Astrocyte of the hippocampus (primary cell): ENCODE measurements at places on chromosomes 16 and 17.

DNA sequence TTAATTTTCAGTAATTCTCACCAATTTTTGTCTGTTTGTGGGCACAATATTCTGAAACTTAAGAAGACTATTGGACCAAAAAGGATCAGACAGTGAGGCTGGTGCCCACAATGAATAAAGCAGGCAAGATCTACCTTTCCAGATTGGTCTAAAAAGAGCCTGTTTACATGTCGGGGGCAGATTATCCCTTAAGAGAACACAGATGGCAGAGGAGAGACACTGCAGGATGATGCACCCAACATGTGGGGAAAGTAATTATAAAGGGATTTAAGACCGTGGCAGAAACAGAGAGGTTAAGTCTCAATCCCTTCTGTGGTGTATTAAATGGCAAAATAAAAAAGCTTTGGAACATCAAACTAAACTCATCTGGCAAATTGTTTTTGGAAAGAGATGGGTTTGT is 331.8 kb upstream of the CDH11 start:
- DNase-seq = no peak

- no peak for DNase-seq
Measured at GRCh38 chr16:9847146-9847545, 335.1 kb downstream of the GRIN2A start.

- no peak for DNase-seq
Measured at GRCh38 chr16:2298621-2299020, 30.7 kb upstream of the RNPS1 start.

DNA sequence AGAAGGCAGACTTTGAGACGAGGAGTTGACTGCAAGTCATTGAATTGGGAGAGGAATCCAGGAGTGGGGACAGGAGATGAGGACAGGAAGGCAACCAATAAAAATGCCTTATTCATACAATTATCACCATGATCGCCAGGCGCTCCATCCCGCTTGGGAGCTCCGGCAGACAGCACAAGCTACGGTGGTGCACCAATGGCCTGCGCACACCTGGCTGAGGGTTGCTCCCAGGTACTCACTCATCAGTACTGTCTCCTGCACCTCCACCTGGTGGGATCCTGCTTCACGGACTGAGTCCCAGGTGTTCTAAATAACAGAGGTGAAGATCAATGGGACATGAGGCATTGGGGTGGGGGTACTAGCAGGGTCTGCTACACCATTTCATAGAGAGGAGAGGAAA is 160.0 kb upstream of the TNRC6C start:
- no peak for DNase-seq

DNA sequence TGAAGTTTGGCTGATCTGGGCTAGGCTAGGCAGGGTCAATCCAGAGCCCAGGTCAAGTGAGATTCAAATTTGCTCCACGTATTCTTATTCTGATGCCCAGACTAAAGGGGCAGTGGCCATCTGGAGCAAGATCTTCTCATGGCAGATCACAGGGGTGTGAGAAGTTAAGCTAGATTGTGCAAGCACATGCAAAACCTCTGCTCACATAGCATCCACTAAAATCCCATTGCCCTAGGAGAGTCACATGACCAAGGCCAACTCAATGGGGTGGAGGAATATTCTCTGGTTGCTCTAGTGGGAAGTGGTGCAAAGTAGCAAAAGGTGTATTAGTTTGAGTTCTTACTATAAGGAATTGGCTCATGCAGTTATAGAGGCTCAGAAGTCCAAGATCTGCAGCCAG is 318.4 kb upstream of the ASIC2 start:
- no peak for DNase-seq

DNA sequence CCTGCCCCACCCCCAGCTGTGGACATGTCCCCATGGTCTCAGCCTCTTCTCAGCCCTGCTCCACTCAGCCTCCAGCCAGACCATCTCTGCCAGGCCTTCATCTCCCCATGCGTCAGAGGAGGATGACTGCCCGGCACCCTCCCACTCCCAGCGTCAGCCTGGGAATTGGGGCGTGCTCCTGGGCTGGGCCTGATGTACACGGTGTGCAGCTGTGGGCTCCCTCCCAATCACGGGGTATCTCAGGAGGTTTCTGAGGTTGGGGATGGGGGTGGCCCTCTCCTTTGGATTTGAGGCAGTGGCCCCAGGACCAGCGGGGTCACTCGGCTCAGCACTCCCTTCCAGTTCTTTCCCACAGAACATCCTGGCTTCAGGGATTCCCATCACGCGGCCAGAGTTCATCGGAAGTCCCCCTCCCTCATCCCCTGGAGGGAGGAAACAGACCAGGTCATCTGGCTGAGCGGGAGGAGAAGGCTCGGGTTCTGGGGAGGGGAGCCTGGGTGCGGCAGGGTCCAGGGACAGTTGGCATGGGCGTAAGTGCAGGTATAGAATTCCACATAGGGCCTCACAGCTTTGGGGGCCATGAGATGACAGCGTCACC is 36.9 kb downstream of the SOCS3 start:
- no peak for DNase-seq

GRCh38 chr17:43553573-43553972 is 7.4 kb upstream of the ETV4 start:
- no peak for DNase-seq

GRCh38 chr17:192666-193425 is 11.4 kb upstream of the DOC2B start:
- no peak for DNase-seq
